ENCODE measurements at places on chromosomes 7 and 10.

- DNase-seq: no peak
Observed at GRCh38 chr7:35037211-35037525, at the start of gene DPY19L1. Gene DPY19L1, minus strand, starts transcription at chr7:35037485. Its CDS starts 91 bp downstream, at chr7:35037394.

GRCh38 chr7:32140210-32140939 is 70.2 kb upstream of the PDE1C start:
- DNase-seq: no peak

DNA sequence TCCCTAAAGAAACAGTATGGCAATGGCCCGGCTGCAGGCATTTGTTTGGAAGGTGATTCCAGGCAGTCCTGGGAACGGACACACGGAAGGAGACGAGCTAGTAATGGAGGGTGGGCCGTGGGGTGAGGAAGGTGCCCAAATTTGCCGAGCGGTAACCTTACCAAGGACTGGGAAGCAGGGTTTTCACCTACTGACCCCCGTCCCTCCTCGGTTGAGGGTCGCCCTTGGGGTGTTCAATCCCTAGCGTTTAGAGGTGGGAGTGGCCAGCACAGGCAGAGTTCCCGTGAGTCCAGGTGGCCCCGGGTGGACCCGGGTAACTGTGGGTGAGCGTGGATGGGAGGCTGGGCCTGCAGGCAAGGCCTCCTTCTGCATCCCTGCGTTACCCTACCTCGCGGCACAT is 198.8 kb downstream of the TCERG1L start:
- DNase-seq: no peak

- DNase-seq: no peak
Observed at GRCh38 chr7:83410989-83411591, 237.8 kb downstream of the SEMA3E start.

DNA sequence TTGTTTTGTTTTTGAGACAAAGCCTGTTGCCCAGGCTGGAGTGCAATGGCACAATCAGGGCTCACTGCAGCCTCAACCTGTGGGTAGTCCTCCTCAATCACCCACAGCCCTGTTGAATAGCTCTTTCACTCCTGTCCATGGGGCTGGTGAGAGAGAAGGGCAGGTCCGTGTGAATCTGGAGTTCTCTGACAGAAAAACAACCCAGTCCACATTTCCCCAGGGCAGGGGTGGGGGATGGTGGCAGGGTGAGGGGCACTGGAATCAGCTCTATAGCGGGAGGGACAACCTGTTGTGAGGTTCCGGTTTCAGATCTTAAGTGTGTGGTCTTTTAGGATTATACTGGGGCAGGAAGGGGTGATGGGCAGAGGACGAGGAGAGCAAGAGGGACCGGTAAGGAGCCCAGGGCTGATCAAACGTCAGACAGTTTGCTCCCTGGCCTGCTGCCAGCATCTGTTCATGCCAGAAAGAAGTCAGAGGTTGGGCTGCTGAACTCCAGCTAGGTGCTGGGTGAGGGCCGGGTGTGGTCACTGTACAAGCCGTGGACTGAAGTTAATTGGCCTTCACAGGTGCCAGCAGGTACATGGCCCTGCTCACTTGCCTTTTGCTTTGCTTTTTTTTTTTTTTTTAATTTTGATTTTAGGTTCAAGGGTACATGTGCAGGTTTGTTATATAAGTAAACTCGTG is 33.2 kb upstream of the MKRN1 start:
- no peak for DNase-seq

GRCh38 chr7:120783721-120784120 is 74.2 kb downstream of the TSPAN12 start:
- DNase-seq: no peak
